ENCODE measurements at places on chromosomes 16 and 17.

DNA sequence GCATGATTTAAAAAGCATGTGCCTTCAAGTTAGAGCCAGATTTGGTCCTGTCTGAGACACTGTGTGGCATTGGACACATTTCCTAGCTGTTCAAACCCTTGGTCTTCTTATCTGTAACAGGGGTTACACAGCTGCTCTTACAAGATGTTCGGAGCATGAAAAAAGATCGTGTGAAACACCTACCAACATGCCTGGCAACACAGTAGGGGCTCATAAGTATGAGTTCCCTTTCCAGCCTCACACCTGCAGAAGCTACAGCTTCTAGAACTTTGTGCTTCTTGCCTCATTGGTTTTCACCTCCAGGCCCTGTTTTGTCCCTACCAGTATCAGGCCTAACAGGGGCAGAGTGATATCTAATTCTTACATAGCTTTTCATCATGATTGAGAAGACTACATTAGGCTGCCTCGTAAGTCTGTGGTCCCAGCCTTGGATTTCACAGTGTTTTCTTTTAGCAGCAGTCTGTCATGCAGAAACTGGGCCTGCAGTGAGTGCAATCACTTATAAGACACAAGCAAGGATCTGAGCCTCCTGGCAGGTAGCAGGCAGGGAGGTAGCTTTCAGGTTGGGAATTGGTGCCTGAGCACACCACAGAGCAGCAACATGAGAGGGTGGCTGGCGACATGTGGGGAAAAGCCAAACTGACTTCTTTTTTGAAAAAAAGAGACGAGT lies 78.8 kb downstream of the CCDC182 start:
- DNase-seq, result no peak

GRCh38 chr16:633336-634050 lies 2.6 kb downstream of the METTL26 start:
- DNase-seq, result no peak

DNA sequence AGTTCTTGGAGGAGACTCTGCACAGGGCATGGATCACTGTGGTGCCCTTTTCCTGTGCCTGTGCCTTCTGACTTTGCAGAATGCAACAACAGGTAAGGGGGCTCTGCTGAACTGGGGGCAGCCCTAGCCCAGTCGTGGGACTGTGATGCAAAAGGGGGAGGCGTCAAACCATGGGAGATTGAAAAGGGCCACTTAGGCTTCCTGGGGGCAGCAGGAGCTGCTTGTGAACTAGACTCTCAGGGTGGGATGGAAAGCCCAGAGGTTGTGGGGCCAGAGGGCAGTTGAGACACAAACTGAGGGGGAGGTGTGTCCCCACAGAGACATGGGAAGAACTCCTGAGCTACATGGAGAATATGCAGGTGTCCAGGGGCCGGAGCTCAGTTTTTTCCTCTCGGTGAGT lies 19.6 kb downstream of the ADGRG5 start:
- no peak for DNase-seq

- no peak for DNase-seq
These were observed 271.2 kb upstream of the RPL38 start for GRCh38 chr17:73932216-73932749.

DNA sequence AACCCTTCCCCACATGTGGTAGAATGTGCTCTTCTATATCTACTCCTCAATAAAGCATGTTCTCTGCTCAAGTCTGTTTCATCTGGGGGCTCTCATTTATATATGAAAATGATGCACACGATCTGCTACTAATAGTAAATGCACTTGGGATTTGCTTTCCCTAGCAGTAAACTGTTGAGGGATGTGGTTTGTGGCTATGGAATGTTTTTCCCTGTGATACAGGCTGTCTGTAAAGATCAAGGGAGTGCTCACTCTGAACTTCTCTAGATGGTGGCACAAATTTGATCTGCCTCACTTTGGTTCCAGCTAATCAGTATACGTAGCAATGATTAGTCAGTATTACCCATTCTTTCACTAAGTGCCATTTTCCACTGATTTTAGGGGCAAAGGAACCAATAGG lies 18.8 kb downstream of the TAC4 start:
- DNase-seq, result no peak

DNA sequence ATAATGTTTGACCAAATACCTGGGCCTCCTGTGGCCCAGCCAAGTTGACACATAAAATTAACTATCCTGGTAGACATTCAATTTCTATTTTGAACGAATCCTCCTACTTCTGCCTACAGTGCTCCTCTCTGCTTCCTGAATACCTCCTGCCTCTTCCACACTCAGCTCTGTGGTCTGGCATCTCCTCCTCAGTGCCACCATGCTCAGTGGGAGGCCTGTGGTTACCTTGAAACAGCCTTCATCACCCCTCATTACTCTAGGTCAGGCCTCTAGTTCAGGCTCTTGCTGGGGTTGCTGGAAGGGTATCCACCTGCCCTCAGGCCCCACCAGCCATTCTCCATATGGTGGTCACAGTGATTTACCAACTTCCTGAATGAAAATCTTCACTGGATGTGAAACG lies 5.1 kb downstream of the LYRM9 start:
- DNase-seq, result no peak

GRCh38 chr16:1378087-1378803 lies 26.5 kb downstream of the GNPTG start:
- DNase-seq, result no peak

- DNase-seq, result no peak
These were observed 24.0 kb downstream of the SPNS2 start for GRCh38 chr17:4522661-4523060.

- DNase-seq, result no peak
These were observed 216.7 kb downstream of the RPTOR start for GRCh38 chr17:80761110-80761871.

GRCh38 chr17:70882504-70882903 lies 713.2 kb downstream of the KCNJ2 start:
- no peak for DNase-seq

DNA sequence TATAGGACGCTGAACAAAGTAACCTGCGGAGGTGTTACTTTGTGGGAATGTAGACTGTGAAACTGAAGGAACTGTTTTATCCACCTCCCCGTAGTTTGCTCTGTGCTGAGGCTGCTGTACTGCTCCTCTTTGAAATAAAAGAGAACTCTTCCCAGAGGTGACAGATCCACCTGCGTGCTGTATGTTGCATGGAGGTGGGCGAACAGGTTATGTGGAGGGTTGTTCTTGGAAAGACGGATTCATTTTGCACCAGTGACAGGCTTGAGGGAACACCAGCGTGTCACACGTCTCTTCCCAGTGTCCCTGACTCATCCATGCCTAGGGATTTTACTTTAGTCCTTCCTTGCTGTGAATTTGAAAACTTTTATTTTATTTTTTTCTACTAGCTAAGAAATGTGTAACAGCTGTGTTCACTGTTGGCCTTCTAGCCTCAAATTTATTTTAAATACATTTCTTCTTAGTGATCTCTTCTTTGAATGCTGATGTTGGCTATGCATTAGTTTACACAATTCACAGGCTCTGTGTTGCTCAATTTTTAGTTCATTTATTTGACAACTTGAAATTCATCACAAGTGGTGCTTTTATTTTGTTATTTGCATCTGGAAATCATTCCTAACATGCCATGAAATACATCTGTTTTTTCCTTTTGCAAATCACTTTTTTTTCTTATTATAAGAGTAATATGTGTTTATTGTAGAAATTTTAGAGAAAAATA lies 512.4 kb downstream of the CDH13 start:
- DNase-seq, result no peak

DNA sequence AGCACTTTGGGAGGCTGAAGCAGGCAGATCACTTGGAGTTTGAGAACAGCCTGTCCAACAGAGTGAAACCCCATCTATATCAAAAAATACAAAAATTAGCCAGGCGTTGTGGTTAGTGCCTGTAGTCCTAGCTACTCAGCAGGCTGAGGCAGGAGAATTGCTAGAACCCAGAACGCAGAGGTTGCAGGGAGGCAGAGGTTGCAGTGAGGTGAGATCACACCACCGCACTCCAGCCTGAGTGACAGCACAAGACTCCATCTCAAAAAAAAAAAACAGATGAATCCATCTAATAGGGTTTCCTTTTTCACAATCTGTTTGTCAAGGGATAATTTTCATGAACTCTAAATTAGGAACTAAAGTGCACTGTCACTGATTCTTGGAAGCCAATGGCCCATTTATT lies 99.0 kb downstream of the PARN start:
- DNase-seq, result no peak

GRCh38 chr16:89325861-89326471 lies 108.5 kb downstream of the ZNF778 start:
- DNase-seq, result no peak
